ENCODE measurements at places on chromosomes 13 and 19.

DNA sequence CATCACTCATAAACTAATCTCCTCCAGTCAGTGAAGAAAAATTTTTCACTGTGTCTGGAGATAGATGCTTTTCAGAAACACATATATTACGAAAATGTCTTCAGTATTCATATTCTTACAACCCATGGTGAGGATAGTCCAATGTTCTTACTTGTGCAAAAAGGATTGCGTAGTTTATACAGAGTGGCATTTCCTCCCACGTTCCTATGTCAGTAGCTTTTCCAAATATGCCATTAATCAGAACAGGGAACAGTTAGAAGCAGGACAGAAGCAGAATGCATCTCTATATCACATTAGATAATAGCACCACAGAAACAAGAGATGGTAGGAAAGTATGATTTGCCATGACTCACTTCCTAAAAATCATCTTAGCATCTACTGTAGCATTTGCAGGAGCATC, 282.9 kb downstream of the SLITRK5 start:
- no peak for DNase-seq

- DNase-seq: no peak
These were observed 543.4 kb downstream of the SUCLA2 start for GRCh38 chr13:47457626-47458025.

DNA sequence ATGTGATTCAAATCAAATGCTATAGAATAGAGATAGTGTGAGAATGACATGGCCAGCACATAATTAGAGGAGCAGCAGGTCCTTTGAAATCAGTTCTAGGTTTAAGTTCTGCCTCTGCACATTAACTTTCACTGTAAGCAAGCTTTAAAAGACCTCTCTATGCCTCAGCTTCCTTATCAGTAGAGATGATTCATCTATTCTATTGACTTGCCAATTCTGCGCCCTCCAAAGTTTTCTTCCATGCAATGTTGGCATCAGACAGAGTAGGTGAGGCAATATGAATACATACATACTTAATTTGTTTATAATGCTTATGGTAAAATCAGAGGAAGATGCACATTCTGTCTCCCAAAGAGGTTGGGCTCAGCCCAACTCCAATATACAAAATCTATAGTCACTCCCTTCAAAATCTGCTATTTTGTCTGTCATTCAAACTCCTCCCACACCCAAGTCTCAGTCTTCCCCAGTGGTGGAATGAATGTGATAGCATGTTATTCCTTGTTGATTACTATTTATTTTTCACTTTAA, 525.5 kb downstream of the RFC3 start:
- DNase-seq: no peak

DNA sequence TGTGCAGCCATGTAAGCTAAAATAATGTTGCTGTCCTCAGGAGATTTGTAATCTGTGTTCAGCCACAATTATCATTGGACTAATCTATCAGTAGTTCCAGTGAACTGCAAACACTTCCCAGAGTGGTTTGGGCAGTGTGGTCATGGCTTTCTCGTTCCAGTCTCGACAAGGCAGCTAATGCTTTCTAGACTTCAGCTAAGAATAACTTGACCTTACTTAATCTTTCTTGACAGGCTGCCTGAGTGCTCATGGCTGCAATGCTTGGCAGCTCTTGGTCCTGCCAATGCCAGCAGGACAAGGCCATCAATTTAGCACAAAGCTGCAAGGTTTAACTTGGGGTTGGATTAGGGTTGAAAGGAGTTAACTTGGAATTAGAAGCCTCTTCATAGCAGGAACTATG, 32.8 kb downstream of the ATP12A start:
- no peak for DNase-seq

DNA sequence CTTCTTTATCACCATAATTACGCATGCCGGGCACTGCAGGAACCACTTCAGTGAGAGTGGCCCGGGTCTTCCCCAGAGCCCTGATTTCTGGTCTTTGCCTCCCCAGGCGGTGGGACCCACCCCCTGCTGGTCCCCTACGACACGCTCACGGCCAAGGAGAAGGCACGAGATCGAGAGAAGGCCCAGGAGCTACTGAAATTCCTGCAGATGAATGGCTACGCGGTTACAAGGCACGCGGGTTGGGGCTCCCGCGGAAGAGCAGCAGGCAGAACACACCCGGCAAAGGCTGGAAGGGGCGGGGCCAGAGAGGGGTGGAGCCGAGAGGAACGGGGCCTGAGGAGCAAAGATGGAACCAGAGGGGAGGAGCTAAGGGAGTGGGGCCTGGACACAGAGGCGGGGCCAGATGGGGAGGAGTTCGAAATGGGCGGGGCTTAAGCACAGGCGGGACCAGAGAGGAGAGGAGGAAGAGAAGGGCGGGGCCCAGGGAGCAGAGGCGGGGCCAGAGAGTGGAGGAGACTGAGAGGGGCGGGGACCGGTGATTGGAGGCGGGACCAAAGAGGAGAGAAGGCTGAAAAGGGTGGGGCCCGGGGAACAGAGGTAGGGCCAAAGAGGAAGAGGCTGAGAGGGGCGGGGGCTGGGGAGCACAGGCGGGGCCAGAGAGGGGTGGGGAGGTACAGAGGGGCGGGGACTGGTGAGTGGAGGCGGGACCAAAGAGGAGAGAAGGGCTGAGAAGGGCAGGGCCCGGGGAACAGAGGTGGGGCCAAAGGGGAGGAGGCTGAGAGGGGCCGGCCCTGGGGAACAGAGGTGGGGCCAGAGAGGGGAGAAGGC, 73.4 kb downstream of the RYR1 start:
- DNase-seq: peak; percentile 87

DNA sequence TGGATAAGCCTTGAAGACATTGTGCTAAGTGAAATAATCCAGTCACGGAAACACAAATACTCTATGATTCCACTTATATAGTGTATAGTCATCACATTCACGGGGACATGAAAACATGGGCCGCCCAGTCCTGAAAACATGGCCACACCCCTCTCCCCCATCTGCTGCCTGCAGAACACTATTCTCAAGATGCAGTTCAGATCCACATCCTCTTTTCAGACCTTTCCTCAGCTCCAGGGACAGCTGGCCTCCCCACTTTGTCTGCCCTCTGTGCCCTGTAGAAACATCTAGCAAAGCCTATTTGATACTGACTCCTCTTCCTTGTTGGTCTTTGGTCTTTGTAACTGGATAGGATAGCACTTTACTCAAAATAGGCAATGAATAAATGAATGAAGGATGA, 8.3 kb downstream of the RFX2 start:
- DNase-seq: no peak

DNA sequence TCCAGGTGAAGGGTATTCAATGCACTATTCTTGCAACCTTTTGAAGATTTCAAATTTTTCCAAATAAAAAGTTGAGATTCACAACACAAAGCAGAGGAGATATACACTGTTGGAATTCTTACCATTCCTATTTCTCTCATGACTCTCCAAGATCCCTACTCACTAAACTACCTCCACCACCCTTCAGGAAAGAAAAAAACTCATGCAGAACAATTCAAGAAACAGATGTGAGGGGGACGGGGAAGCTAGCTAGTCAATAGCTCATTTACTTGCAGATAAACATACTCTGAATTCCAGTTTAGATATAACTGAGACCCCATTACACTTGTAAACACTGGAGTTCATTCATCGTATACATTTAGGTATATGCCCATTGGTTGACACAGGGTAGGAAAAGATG, 90.0 kb upstream of the SERP2 start:
- no peak for DNase-seq

GRCh38 chr19:35736913-35737886, 5.1 kb downstream of the IGFLR1 start:
- no peak for DNase-seq

Data from stimulated activated CD4-positive, alpha-beta T cell treated with anti-CD3 and anti-CD28 coated beads, Interleukin-2, amount 100 ng/mL, for 24 hours (primary cell).